CD4-positive, alpha-beta T cell treated with Interleukin-17A for 4 hours (primary cell): ENCODE measurements at places on chromosomes 13 and 19.

GRCh38 chr13:64934569-64935362 lies 2295.4 kb downstream of the PCDH9 start:
- no peak for DNase-seq

DNA sequence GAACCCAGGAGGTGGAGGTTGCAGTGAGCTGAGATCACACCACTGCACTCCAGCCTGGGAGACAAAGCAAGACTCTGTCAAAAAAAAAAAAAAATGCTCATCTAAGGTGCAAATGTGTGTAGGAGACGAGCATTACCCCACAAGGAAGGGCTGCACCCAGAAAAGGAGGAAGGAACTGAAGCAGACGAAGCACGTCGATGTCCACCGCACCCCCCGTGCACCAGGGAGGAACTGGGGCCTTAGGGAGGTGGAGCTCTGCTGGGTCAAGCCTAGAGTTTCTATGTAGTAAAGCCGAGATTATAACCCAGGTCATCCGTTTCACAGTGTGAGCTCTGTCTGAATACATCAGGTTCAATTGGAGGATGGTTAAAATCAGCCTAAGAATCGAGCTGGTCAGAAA lies 1.1 kb downstream of the VSTM1 start:
- no peak for DNase-seq

- DNase-seq: no peak
Observed at GRCh38 chr13:107376341-107377125, 808.6 kb upstream of the ARGLU1 start.

DNA sequence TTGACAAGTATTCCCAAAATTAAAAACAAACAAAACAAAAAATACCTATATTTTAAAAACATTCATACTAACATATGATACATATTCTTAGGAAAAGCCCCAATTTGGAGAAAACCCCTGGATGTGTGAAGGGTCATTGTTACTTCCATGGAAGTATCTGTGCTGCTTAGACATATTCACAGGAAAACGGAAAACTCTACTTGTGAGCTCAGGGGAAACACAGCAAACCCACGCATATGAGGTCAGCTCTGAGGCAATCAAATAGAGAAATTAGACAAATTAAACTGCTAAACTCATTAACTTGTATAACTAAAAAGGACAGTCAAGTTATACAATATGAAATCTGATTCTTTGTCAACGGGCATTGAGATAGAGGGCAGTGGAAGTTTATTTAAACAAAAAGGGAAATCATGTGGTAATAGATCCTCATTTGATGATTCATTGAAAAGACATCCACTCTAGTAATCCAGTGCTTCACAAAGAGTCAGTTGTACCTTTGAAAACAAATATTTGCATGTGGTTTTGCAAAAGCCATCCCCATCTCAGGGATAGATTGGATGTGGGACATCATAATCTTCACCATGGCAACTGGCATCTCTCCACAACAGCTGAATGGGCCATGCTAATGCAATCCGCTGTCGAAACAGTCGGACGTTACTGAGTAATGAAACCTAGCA lies 423.4 kb downstream of the ITGBL1 start:
- DNase-seq: no peak

DNA sequence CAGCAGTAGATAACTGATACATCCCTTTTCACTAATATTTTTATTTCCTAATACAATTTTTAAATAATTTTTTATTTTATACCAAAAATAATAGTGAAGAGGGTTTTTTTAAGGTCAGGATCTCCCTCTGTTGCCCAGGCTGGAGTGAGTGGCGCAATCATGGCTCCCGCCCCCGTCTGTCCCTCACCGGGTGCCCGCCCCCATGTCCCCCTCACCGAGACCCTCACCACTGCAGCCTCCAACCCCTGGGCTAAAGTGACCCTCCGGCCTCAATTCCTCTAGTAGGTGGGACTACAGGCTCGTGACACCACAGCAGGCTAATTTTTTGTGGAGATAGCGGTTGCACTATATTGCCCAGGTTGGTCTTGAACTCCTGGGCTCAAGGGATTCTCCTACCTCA lies 17.8 kb upstream of the ZNF846 start:
- DNase-seq: no peak

GRCh38 chr13:70249332-70250064 lies 141.2 kb upstream of the KLHL1 start:
- no peak for DNase-seq

DNA sequence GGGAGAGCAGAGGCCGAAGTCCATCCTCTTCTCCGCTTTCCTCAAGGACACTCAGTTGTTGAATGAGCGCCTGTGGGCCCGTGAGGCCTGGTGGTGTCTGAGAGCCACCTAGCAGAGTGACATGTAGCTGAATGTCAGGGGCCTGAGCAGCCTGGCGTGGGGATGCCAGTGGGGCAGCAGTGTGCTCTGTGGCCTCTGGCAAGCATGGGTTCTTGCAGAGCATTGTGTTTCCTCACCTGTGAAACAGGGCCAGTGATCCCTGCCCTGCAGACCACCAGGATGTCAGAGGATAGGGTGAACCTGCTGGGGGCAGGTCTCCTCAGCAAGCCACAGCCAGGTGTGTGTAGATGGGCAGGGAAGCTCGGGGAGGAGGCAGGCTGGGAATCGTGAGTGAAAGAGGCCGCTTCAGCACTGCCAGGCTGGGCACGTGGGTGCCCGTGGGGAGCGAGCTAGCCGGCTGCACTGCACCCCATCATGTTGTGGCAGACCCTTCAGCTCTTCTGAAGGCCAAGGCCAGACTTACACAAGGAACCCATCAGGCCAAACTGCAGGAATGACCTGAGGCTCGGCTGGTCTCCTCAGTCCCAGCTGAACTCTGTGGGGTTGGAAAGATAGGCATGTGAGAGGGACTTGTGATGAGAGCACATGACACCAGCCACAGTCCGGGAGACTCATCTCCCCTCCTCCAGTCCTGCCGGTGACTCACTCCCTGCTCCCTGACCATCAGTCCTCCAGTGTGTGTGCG lies 5.0 kb downstream of the PPP1R37 start:
- DNase-seq: no peak

DNA sequence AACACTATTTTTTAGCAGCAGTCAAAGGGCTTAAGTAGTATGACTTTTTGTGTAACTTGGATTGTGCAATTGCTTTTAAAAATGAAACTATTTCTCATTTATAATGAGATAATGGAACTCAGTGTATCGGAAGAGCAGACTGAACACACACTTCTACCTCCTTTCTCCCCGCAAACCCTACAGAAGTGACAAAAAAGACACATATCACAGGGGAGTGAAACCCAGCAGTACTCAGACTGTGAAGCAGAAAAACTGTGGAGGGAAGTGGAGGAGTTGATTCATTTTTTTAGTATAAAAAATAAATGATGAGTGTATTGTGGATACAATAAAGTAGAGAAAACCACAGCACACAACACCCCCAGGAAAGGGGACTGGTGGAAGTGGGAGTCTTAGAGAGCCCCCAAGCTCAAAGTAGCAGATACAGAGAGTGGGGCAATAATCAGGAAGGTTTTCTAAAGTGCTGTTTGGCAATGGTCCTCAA lies 9.7 kb downstream of the LPAR6 start:
- DNase-seq: peak; percentile 22
